ENCODE measurements at places on chromosomes 13 and 19.

GRCh38 chr19:4399812-4400134, 574 bp downstream of the SH3GL1 start:
- DNase-seq = no peak

DNA sequence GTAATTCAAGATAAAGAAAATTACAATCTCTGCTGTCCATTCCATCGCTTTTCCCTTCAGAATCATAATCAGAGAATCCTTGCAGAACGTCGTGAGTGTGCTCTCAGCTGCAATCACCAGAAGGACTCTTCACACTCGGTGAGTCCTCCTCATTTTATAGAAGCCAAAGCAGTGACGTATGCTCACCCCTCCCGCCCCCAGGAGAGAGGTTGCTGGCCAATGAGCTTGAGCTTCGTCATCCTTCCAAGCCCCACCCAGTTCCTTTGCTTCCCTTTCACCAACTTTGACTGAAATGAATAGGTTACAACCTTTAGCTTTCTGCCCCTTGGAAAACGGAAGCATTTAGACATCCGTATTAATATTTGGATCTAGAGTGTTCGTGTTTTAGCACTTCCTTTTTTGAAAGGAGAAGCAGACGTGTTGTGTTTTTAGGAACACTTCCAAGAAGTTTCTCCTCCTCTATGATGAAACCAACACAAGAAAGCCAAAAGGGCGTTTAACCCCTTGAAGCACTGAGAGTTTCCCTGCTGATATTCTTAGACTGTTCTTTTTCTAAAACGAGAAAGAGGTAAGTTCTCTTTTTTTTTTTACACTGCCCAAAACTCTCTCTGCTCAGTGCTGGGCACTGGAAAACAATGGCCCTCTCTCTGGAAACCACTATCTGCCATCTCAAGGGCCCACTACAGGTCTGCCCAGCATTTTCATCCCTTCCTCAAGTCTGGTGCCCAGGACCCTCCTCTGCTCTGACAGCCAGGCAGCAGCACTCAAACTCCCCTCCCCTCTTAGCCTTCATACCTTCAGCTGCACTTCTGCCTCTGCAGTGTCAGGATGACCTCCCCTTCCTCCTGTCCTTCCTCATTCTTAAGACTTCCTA, 44.3 kb upstream of the CEACAM21 start:
- peak; percentile 81 for DNase-seq

GRCh38 chr13:110555601-110556223, 5.8 kb downstream of the RAB20 start:
- no peak for DNase-seq

GRCh38 chr19:46390866-46391265, 22.5 kb downstream of the CCDC8 start:
- DNase-seq = no peak

- DNase-seq = peak; percentile 78
These were observed 12.7 kb downstream of the NPAS1 start for GRCh38 chr19:47032171-47032811.

DNA sequence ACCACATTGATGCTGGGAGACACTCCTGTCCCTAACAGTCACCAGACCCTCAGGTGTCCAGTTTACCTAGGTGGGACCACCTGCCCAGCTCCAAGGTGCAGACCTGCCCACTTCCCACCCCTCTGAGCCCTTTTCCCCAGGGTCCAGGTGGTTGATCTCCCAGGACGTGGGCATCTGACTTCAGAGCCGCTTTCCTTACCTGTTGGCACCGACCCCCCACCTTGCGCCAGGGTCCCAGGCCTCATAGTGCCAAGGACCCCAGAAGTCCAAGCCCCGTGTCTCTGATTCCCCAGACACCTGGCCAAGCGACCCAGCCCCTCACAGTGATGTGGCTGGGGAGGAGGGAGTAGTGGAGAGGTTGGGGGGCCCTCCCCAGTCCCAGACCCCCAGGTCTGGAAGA, 9.6 kb upstream of the BBC3 start:
- DNase-seq = no peak

DNA sequence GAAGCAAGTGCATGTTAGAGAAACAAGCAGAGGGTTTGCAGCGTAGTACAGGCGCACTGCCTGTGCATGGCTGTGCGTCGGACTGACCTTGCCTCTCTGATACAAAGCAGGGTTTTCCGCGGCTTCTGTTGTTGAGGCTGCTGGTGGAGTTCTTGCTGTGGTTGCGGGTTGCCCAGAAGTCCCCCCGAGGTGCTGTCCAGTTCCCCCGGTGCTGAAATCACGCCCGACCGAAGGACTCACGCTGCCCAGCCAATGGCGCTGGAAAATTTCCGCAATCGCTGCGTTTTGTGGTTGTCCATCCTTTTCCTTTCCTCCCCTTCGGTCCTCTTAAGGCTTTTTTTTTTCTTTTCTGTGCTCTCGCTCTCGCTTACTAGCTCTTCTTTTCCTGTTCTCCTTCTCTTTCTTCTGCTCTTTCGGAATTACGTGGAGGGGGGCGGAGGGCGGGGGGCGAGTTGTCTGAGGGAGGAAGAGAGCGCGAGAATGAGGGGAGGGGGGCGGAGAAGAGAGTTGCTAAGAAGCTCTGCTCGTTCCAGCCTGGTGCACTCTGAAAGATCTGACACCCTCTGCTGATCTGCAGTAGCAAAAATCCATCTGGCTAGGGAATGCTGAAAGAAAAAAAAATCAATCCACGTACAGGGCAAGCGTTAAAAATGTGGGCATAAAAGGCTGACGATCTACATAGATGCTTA, at the start of gene SLITRK1:
Gene SLITRK1 (minus strand): TSS at position 558 of the 689 bp plus-strand sequence. CDS start 967 bp downstream, outside the sequence.
- no peak for DNase-seq

GRCh38 chr19:4061178-4061682, 5.5 kb downstream of the ZBTB7A start:
- DNase-seq = no peak

- no peak for DNase-seq
These were observed 4.9 kb downstream of the CEACAM8 start for GRCh38 chr19:42589792-42590191.

GRCh38 chr19:6813659-6814058, 41.2 kb downstream of the VAV1 start:
- DNase-seq = no peak
